ENCODE measurements at places on chromosomes 3 and 15.

DNA sequence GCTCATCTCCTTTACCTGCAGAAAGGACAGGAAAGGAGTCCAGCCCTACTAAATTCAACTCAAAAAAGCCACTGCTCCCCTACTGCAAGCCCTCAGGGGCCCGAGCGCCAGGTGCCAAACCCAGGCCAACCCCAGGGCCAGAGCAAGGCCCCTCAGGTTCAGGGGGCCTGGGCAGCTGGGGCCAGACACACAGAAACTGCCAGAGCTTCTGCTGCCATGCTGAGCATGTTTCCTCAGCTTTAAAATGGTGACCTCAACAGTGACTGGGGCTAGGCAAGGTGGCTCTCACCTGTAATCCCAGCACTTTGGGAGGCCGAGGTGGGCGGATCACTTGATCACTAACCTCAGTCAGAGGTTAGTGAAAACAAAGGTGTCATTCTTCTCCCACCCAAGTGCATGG is 38.8 kb downstream of the KLHL25 start:
- DNase-seq, result no peak

DNA sequence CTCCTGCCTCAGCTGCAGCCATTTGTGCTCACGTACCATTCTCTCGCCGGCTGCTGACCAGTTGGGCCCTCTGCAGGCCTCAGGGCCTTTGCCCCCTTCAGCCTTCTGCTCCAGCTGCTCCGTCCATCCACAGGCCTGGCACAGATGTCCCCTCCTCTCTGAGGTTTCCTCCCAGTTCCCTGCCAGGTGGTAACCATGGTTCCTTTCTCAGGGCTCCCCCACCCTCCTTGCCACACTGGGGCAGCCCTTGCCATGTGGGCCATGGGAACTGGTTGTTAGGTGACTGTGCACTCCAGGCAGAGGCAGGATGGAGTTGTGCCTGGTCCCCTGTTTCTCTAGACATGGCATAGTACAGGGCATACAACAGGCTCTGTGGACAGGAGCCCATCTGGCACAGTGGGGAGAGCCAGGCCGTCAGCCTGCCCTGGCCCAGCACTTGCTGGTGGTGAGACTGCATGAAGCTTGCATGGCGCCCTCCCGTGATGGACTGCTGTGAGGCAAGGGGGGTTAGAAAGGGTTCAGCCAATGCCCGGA is 148.9 kb downstream of the DNAJB8 start:
- no peak for DNase-seq

- no peak for DNase-seq
Observed at GRCh38 chr3:126130981-126131745, 47.2 kb upstream of the SLC41A3 start.

GRCh38 chr3:136262559-136262958 is 12.4 kb downstream of the PCCB start:
- DNase-seq, result no peak

DNA sequence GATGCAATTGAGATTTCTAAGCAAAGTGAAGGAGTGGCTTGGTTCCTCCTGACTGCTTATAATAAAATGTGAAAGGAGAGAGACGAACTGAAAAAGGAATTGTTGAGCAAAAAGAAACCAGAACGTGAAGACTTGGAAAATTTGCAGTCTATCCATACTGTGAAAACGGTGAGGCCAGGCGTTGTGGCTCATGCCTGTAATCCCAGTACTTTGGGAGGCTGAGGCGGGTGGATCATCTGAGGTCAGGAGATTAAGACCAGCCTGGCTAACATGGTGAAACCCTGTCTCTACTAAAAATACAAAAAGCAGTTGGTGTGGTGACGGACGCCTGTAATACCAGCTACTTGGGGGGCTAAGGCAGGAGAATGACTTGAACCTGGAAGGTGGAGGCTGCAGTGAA is 56.7 kb upstream of the TSPAN3 start:
- no peak for DNase-seq

- no peak for DNase-seq
Observed at GRCh38 chr3:8420612-8421011, 81.0 kb upstream of the LMCD1 start.

DNA sequence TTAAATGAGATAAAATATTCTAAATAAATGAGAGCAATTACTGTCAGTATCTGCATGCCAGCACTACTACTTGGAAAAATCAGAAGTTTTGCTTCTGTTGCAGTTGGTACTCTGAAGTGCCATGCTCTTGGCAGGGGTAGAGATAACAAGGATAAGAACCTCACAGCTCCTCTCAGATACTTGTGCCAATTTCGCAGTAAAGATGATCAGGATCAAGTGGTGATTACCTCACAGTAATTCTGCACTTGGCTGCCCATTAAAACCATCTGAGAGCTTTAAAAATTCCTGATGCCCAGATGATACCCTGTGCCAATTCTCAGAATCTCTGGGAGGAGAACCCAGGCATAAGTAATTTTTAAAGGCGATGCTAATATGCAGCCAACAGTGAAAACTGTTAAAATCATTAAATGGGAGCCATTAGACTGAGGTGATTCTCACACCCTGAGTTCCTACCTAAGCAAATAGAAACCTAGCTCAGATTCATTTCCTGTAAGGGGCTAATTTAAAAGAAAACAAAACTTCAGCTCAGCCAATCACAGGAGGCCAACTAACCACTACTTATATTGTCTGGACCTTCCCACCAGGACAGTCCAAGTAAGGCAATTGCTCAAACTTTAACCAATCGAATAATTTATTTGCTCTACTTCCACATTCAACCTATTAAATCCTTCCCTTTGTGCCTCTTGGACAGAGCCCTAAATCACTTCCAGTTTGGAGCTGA is 171.2 kb downstream of the KCNMB2 start:
- DNase-seq, result no peak

DNA sequence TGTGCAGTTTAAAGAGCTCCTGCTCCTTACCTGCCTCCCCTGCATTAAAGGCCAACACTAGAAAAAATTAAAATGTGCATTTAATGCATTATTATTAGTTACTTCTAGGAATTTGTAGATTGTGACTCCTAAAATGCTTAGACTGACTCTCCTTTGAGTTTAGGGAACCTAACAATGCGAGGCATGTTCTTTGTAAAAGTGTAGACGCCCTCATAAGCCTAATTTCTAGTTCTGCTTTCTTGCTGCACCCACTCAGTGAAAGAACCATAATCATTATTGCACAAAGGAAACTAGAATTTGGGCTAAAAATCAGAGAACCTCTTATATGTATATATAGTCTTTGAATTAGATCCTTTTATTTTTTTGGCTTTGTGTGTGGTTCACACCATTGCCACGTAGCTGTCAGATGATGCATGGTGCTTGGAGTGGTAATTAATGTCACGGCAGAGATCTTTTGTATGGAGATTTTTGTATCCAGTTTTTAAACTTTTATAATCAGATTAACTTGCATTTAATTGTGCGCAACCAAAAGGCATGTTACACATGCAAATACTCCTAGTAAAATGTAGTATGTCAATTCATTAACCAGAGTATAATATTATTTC is 710 bp downstream of the ABHD10 start:
- DNase-seq, result no peak

DNA sequence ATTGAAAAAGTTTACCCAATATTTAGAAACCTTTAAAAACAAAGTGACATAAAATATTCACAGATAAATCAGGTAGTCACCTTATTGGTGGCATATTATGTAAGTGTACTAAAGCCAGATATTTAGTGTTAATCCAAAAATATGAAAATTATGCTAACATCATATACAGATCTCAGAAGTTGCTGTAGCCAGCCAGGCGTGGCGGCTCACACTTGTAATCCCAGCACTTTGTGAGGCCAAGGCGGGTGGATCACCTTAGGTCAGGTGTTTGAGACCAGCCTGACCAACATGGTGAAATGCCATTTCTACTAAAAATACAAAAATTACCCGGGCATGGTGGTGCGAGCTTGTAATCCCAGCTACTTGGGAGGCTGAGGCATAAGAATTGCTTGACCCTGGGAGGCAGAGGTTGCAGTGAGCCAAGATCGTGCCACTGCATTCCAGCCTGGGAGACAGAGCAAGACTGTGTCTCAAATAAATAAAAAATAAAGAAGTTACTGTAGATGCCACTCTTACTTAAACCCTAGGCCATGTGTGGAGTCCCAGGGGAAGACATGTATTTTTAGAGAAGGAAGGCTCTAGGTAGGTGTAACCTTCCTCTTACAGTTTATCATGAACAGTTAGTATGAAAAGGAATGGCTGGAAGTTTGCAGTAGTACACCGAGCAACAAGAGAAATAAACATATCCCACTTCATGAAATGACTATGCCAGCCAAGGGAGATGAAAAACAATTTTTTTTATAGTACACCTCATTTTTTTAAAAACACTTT is 9.6 kb downstream of the SETD5 start:
- DNase-seq, result no peak

DNA sequence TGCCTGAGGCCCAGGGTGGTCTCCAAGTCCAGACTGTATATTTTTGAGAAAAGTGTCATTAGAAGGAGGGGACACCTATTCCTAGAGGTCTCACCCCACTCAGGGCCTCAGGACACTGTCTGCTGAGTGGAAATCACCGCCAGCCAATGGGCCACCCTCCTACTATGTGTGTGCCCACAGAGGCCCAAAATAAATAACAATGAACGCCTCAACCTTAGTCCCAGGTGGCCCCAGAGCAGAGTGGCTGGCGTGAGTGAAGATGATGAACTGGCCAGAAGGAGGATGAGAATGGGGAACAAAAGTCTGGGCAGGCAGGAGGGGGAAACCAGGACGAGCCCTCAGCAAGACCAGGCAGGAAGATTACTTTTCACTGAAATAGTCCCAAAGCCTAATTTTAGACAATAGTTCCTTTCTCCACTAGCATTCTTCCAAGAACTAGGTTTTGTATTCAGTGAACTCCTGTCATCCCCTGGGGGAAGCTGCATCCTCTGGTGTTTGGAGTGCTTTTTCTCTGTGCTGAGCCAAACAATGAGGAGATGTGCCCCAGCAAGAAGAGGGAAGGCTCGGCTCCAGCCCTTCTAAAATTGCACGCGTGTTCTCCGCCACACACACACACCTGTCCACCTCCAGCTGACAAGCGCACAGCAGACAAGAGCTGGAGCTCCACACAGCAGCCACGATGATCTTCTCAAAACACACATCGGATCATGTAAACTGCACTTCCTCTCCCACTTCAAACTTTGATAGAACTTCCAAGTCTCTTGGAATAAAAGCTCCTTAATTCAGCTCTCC is 72.2 kb downstream of the ADCY5 start:
- DNase-seq, result no peak

DNA sequence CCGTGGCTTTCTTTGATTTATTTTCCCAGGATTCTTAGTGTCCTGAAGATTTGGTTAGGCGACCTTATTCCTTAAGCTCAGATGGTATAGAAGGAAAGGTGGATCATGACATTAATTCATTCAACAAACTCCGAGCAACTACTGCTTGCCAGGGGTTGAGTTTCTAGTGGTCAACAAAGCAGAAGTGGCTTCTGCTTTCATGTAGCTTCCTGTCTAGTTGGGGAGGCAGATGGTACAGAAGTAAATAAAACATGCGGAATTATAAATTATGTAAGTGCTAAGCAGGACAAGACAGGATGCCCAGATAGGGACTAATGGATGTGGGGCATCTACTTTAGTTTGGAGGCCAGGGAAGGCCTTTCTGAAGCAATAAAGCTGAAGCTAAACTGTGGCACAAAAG is 15.6 kb downstream of the EEFSEC start:
- no peak for DNase-seq

DNA sequence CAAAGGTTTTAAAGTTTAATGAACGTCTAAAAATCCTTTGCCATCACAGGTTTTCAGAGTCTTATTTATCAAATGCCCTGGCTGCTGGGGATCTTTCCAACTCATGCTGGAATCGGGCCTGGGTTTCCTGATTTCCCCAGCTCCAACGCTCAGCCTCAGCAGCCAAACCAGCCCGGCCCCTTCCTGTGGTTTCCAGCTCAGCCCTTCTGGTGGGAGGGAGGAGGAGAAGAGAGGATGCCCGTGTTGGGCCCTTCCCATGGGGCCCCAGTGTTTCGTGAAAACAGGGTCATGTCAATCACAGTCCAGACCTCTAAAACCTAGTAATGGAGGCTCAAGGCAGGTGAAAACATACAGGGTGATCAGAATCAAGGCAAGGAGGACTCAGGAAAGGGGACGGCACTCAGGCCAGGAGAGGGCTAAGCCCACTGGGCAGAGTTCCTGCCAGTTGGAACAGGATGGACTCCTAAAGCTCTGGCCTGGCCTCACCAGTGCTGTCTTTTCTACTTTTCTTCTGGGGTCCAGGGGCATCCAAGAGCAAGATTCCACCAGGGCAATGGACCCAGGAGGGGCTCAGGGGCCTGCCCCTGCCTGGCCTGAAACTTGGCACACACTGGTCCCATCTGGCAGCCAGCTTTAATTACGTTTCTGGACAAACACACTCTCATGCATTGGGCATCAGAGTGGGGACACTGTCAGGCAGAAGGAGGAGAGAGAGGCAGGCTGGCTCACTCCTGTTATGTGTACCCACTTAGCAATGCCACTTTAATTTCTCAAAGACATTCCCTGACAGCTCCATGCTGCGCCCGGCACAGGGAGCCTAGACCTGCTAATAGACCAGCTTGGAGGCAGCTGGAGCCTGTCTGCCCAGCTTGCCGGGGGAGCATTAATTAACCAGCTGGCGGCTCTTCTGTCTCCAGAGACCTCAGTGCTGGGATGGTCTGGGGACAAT is 194.6 kb downstream of the FAM43A start:
- DNase-seq, result no peak

DNA sequence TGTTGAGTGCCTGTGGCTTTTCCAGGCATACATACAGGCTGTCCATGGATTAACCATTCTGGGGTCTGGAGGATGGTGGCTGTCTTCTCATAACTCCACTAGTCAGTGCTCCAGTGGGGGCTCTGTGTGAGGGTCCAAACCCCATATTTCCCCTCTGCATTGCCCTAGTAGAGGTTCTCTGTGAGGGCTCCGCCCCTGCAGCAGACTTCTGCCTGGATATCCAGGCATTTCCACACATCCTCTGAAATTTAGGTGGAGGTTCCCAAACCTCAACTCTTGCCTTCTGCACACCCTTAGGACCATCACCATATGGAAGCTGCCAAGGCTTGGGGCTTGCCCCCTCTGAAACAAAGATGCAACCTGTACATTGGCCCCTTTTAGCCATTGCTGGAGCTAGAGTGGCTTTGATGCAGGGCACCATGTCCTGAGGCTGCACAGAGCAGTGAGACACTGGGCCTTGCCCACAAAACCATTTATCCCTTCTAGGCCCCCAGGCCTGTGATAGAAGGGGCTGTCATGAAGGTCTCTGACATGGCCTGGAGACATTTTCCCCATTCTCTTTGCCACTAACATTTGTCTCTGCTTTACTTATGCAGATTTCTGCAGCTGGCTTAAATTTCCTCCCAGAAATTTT is 400.1 kb upstream of the MDFIC2 start:
- DNase-seq, result no peak

DNA sequence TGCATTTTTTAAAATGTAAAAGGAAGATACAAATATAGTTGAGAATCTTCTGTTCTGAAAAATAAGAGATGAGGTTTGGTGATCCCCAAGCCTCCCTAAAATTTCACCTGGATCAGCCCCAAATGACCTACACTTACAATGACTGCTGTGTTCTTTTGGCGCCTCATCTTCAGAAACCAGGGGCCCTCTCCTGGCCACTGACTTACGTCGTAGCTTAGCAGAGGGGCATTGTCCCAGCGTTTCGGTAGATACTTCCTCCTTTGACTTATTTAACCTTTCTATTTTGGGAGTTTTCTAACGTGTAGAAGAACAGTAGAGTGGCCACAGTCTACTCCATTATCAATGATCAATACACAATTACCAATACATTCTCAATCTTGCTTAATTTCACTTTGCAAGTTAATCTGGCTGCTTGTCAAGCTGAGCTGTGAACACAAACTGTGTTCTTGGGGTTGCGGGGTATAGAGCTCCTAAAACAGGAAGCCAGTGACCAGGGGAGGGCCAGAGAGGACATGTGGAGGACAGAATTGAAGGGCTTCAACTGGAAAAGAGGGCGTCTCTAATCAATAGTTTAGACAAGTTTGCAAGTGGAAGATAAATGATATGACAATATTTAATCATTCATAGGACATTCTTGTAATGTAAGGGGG is 419.5 kb downstream of the LPP start:
- no peak for DNase-seq

Data from cortex of kidney (tissue), 1 donor.